Gastrocnemius medialis (tissue), 4 donors: ENCODE measurements at places on chromosomes 3 and 15. TPM values are rescaled to one million over a fixed set of nuclear protein-coding genes. Genes with fewer than 3 reads are reported as not detected.

The PRSS50 gene
- not detected for total RNA-seq

DNA sequence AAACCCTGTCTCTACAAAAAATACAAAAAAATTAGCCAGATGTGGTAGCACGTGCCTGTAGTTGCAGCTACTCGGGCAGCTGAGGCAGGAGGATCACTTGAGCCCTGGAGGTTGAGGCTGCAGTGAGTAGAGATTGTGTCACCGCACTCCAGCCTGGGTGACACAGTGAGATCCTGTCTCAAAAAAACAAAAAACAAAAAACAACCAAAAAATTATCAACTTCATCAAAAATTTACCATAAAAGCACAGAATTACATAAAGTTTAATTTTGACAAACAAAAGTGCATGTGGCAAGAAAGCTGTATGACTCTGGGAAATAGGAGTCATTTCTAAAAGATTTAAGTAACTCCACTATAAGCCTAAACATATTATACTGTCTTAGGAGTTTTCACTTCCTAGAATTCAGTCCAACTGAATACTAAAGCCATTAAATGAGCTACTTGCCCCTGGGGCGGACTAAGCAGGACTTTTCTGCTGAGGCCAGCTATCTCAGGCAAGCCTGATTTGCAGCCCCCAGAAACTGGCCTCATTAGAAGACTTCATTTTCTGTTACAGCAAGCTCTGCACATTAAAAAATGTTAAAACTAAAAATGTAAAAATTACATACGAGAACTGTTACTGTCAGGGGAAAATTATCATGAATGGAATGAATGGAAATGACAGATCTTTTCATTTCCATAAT is 23.0 kb downstream of the HSPBAP1 start:
- no peak for DNase-seq

- DNase-seq = peak; percentile 87
Observed at GRCh38 chr3:111924283-111924682, 54.5 kb upstream of the ABHD10 start.

GRCh38 chr15:48370460-48370859 is 39.2 kb downstream of the DUT start:
- no peak for DNase-seq

The CFAP161 gene
- total RNA-seq = not detected

- DNase-seq = no peak
Observed at GRCh38 chr3:173396191-173397041, 1.1 kb upstream of the NLGN1 start.

The ABI3BP gene
- total RNA-seq = 15.3 TPM

GRCh38 chr3:71989165-71989564 is 204.2 kb upstream of the PROK2 start:
- DNase-seq = no peak

DNA sequence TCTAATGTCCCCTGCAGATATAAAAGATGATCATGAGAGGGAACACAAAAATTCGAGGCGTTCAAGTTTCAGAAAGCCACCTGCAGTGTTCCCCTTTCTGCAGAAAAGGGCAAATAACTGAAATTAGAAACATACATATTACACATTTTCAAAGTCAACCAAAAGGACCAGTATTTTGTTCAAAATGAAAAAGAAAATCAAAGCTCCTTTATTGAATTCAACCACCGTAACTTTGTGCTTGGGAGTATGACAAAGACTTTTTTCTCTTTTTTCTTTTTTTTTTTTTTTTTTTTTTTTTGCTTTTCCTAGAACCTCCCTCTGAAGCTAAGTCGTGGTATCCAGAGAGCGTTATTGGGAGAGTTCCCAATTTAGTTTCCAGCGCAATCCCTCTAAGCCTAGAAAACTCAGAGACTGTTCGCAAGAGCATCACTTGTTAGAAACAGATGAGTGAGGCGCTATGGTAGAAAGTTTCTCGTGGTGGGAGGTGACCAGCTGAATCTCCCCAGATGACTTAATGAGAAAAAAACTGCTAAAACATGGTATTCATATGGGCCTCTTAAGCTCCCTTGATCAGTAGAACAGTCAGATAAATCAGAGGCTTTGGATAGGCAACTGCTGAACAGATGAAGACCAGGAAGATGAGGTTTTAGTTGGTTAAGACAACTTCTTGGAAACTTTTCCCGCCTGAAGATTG is 77.4 kb downstream of the MB21D2 start:
- DNase-seq = no peak

- DNase-seq = no peak
Observed at GRCh38 chr3:36600404-36600803, 163.9 kb downstream of the DCLK3 start.

The LINGO1 gene
- not detected for total RNA-seq

- DNase-seq = no peak
Observed at GRCh38 chr3:196604548-196604947, 34.9 kb upstream of the NRROS start.

DNA sequence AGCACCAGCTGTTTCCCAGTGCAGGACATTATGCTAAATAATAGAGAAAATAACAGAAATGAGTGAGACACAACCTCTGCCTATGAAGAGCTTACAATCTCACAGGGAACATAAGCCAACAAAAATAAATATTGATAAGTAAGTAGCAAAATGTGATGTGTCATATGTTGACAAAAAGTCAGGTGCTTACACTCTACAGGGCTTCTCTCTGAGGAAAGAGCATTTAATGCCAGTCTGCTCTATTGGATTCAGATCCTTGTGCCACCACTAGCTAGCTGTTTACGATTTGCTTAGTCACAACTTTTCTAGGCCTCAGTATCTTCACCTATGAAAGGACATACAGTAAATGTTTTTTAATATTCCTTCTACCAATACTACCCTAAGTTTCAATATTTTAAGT is 500.9 kb upstream of the NAALADL2 start:
- no peak for DNase-seq

GRCh38 chr15:71567173-71567572 is 243.2 kb upstream of the NR2E3 start:
- DNase-seq = no peak

DNA sequence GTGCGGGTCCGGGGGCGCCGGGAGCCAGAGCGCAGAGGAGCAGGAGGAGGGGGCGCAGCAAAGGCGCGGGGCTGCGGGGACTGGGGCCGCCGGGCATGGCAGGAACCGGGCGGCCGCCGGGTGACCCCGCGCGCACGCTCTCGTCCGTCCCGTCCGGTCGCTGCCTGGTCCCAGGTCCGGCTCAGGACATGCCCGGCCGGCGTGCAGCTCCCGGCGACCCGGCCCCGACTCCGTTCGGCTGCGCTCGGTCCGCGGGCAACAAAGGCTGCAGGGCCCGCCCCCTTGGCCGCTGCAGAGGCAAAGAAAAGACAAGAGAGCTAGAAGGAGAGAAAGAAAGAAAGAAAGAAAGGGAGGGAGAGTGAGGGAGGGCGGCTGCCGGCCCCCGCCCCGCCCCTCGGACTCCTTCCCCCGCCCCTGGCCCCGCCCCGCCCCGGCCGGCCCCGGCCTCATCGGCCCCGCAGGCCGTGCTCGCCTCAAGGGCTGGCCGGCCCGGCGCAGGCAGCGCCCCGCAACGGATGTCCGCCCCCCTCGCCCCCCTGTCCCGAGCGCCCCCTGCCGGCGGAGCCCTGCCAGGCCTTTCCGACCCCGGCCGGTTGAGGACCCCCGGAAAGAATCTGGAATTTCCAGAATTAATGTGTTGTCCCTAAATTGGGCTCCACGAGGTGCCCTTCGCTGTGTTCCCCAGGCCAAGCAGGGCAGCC is at the start of gene ADAMTS7:
TSS of gene ADAMTS7 (minus strand) at position 341 of the 701 bp plus-strand sequence. CDS start at position 97, 244 bp downstream.
- peak; percentile 49 for DNase-seq

The PPP2R3A gene
- total RNA-seq = 26.3 TPM

- no peak for DNase-seq
Observed at GRCh38 chr15:51312166-51313073, 26.0 kb downstream of the CYP19A1 start.

The OR5H14 gene
- total RNA-seq = not detected

DNA sequence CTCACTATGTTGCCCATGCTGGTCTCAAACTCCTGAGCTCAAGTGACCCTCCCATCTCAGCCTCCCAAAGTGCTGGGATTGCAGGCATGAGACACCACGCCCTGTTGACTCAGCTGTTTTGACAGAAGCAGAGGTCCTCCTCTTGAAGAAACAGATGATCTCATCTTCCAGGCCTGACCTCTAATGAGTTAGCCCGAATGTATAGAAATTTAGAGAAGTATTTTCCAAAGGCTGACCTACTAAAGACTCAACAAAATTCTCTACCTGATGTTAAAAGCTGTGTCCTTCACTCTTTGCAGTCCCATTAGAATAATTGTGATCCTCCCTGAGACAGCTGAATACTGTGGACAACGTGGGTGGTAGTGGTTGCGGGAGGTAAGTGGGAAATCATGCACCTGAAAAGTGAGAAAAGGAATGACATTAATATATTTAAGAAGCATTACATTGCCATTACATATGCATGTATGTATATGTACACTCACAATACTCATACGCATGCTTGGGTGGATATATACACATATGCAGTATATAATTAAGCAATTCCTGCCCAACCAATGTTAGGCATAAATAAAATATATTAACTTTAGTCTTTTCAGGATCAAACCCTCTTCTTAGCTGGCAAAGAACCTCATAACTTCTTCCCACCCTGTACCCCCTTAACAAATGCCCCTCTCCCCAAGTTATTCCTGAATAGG is 204.6 kb upstream of the NR2F2 start:
- no peak for DNase-seq

GRCh38 chr3:108475220-108475782 is 35.1 kb downstream of the MYH15 start:
- no peak for DNase-seq

GRCh38 chr3:24616110-24616829 is 121.6 kb upstream of the THRB start:
- no peak for DNase-seq

GRCh38 chr3:124282751-124283651 is 291.1 kb upstream of the ROPN1 start:
- no peak for DNase-seq

DNA sequence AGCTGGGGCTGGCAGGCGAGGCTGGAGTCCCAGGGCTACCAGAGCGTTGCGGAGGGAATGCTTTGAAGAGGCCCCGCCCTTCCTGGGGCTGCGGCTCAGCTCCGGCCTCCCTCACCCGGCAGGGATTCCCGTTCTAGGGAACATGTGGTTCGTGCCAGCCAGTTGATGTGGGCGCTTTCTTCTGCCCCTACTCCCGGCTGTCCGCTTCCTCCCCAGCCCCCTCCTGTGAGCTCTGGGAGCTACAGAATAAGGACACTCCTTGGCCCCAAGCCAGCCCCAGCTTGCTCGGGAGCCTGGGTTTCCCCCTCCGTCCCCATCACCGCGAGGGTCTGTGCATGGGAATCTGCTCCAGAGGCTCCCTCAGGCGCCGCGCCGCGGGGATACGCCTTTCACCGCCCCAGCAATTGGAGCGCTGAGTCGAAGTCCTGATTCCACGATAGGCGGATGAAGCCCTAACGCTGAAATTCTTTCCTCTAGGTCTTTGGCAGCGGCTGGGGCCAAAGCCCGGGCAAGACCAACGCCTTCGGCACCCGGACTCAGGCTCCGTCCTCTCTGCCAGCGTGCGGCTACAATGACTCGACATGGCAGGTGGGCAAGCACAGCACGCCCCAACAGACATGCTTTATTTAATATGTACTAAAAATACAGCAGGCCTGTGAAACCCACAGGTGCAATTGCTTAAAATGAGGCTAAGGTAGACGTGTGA is 69.5 kb downstream of the KLF15 start:
- DNase-seq = peak; percentile 67

DNA sequence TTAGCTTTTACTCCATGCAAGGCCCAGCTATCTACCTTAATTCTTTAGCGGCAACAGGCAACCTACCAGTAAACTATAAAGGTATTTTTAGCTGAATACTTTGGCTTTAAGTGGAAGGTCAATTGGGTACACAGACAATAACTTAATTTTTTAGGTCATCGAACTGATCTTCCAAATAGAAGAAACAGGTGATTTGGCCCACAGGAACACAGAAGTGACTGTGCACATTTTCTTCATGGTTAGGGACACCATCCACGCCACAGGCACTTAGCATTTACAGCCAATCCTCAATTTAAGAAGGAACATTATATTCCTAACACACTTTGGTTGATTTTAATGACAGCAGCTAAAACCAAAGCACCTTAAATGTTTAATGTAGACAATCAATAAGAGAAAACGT is 1.9 kb downstream of the ARPP19 start:
- DNase-seq = no peak

GRCh38 chr3:18900994-18901393 is 247.3 kb upstream of the KCNH8 start:
- DNase-seq = no peak

The GREM1 gene
- total RNA-seq = 1.0 TPM
